ENCODE measurements at places on chromosomes 5 and 9. TPM values are rescaled to one million over a fixed set of nuclear protein-coding genes. Genes with fewer than 3 reads are reported as not detected.

DNA sequence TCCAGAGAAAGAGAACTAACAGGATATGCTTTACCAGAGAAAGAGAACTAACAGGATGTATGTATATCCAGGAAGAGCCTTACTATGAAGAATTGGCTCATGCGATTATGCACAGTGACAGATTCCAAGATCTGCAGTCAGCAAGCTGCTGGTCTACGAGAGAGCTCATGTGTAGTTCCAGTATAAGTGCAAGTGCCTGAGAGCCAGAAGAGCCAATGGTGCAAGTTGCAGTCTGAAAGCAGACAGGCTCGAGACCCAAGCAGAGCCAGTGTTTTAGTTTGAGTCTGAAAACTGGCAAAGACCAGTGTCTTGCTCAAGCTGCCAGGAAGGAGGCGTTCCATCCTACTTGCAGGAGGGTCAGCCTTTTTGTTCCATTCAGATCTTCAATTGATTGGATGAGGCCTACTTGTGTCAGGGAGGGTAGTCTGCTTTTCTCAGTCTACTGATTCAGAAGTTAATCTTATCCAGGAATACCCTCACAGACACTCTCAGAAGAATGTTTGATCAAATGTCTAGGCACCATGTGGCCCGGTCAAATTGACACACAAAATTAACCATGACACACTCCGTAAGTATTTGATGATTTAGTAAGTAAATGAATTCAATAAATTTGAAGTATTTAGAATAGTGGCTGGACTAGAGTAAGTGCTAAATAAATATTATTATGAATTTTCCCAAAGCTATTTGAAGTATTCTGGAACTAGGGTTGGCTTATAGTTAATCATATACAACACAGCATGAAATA lies 372.1 kb upstream of the SGCD start:
- DNase-seq = no peak

DNA sequence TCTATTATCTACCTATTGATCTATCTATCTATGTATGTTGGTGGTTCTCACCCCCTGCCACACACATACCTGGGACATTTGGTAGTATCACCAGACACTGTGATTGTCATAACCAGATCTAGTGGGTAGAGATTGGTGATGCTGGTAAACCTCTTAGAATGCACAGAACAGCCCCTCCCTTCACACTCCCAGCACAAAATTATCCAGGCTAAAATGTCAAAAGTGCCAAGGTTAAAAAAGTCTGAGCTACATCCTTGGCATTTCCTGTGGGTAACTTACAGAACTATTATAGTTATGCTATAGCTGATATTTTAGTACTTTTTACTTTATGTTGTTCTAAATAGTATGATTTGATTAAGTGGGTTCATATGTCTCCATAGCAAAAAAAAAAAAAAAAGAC lies 151.0 kb downstream of the FER start:
- no peak for DNase-seq

- DNase-seq = peak; percentile 80
These were observed 71.7 kb upstream of the WWC1 start for GRCh38 chr5:168219515-168220410.

- no peak for DNase-seq
These were observed 332.4 kb downstream of the KCTD16 start for GRCh38 chr5:144503123-144503522.

- peak; percentile 37 for DNase-seq
These were observed 7.2 kb downstream of the GAPT start for GRCh38 chr5:58498340-58498942.

- no peak for DNase-seq
These were observed 37.9 kb upstream of the SRP19 start for GRCh38 chr5:112823181-112823580.

DNA sequence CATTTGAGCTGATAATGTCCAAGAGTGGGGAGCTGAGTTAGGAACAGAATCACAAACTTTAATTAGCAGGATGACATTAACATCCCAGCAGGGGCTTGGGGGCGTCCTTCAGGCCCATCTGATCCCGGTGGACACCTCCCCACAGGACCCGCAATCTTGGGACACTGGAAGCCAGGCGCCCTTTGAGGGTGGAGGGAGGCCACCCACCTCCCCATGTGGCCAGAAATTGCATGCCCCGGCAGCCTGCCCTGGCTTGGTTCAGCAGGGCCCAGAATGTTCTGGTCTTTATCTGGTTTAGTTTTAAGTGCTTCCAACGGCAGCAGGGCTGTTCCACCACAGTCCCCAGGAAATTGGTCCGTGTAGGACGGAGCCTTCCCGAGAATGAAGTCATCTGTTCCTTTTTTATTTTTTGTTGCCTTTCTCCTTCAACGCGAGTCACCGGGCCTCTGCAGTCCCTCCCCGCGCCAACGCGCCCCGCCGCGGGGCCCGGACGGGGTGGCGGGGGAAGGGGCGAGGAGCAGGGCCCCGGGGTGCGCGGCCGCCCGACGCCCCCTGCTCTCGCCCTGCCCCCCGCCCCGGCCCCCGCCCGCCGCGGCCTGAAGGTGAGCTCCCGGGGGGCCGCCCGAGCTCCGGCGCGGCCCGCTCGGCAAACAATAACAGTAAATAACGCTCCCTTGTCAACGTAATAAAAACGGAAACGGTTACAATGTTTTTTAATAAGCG lies 207.9 kb downstream of the C9orf50 start:
- DNase-seq = peak; percentile 78

- DNase-seq = no peak
These were observed 497.6 kb upstream of the CD180 start for GRCh38 chr5:67693956-67694809.

- DNase-seq = no peak
These were observed 655.3 kb downstream of the LRRC70 start for GRCh38 chr5:63233911-63234310.

- no peak for DNase-seq
These were observed 1111.8 kb upstream of the ACO1 start for GRCh38 chr9:31272456-31273295.

Gene MAML1
- 4.4 TPM for polyA plus RNA-seq

Gene CPLANE1
- 3.6 TPM for polyA plus RNA-seq

DNA sequence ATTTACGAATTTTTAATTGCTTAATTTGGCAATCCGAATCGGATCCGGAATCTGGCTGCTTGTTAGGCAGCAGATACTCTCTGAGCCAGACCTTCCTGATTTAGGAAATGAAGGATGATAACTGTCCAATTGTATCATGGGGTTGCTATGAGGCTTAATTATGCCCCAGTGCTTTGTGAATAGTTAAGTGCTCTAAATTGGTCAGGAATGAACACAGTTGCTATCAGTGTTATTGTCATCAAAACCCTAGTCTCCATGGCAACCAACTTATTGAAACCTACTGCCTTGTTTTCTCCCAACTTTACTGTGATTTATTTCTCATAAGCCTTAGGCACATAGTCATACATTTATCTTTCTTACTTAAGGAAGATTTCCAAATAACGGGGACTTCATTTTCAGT lies 47.9 kb downstream of the MAMDC2 start:
- no peak for DNase-seq

DNA sequence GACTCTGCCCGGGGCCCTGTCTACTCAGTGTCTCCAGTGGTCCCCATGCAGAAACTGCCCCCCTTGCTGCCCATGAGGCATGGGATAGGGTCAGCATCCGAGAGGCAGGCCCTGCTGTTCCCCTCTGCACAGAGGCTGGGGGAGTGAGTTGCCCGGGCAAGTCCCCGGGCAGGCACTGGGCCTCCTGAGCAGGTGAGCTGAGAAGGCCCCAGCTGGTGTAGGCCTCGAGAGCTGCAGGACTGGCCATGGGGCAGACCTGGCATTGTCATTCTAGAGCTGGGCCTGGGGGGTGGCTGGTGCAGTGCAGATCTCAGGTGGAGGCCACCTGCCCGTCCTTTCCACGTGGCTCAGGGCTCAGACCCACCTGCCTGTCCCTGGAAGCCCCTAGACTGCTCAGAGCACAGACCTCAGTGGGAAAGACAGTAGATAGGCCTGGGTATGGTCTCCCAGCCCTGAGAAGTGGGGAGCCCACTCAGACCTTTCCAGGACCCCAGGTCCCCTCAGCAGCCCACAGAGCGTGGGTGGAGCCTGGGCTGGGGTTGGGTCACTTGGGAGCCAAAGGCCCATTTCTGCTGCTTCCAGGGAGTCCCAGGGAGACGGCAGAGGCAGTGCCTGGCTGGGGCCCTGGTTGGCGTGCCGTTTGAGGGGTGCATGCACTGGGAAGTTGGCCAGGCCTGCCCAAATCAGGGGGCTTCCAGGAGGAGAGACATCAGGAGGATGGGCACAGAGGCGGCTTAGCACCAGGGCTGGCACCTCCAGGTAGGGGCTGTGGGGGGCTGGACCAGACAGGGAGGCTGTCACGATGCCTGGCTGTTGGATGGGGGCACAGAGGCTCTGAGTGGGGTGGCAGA lies 4.8 kb upstream of the NOTCH1 start:
- DNase-seq = no peak

- no peak for DNase-seq
These were observed 151.5 kb downstream of the SEMA6A start for GRCh38 chr5:116423141-116423540.

Gene PCDHGB6
- 0.13 TPM for polyA plus RNA-seq

DNA sequence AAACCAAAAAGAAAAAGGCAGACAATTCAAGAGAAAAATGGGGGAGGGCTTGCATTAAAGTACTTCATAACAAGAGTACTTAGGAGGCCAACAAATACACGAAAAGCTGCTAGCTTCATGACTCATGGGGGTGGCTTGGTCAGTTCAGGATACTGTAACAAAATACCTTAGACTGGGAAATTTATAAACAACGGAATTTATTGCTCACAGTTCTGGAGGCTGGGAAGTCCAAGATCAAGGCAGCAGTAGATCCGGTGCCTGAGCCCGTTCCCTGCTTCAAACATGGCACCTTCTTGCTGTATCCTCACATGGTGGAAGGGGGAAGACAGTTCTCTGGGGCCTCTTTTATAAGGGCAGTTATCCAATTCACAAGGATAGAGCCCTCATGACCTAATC lies 111.4 kb downstream of the C9orf50 start:
- DNase-seq = no peak

- DNase-seq = no peak
These were observed 4.4 kb downstream of the SLC22A4 start for GRCh38 chr5:132298298-132299212.

GRCh38 chr5:154320224-154321089 lies 125.3 kb upstream of the SAP30L start:
- no peak for DNase-seq

- peak; percentile 80 for DNase-seq
These were observed at the start of gene STK32A for GRCh38 chr5:147234825-147235635. STK32A (plus strand) TSS chr5:147235026; CDS start chr5:147239635, 4,609 bp downstream.

DNA sequence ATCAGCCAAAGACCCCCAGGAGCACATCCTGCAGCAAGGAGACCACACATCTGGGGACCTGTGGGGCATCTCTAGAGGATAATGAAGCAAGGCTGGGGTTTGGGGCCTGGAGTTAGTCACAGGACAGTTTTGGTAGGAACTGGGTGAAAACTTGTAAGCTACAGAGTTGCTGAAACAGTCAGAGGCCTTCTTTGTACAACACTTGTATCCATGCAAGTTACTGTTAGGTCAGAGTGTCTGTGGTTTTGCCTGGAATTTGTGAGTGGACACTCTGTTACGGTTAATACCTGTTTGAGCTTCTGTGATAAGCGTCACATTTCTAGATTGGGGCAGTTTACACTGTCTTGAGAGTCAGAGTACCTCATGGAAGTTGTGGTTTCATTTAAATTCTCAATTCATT lies 22.6 kb upstream of the ASPN start:
- no peak for DNase-seq

DNA sequence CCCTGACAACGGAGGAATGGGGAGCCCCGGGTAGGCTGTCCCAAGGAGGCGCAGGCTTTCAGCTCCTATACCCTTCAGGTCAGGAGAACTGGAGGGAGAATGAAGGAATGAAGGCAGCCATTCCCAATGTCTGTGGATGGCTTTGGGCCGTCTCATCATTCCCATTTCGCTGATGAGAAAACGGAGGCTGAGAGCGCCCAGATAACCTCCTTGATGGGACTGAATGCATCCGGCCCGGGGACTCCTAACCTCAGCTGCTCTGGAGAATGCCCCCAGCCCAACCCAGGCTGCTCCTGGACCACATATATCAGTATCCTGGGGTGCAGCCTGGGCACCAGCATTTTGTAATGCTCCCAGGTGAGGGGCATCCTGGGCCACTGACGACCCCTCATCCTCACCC lies 52.6 kb upstream of the RNU6ATAC start:
- DNase-seq = peak; percentile 11

Gene ABLIM3
- 5.9 TPM for polyA plus RNA-seq

Gene MTRR
- 18.4 TPM for polyA plus RNA-seq

GRCh38 chr5:94968507-94969095 lies 316.3 kb downstream of the MCTP1 start:
- DNase-seq = peak; percentile 34

- DNase-seq = no peak
These were observed 44.4 kb downstream of the DROSHA start for GRCh38 chr5:31487506-31487905.

DNA sequence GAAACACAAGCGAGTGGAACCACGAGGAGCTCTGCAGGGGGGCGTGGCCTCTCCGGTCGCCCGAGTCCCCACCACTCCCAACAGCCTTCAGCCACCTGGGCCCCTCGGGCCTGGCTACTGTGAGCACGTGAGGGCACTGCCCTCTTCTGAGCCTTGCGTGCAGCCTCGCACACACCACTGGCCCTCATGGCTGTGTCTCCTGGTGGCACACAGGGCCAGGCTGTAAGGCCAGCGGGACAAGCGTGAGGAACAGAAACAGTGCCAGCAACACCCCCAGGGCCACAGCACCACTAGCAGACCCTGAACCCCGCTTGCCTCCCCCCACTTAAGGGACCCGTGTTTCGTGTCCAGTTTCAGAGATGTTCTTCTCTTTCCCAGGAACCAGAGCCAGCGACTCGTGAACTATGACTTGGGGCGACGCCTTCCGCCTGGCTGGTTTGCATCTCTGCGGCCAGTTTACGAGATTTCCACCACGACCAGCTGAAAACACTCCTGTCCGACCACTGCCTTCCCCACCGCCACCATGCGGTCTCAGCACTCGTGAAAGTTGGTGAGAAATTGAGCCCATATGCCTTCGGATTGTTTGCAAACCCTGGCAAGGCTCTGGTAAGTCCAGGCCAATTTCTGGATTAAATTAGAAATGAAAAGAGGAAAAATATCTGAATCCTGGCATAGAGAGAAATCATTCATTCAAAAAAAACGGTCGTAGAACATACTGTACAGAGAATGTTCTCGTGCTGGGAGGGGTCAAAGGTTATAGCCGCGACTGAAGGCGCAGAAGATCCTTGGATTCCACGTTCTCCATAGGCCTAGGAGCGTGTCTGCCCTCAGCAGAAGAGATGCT lies 135.6 kb downstream of the ZNF354C start:
- DNase-seq = no peak

Gene PCDHGA4
- 2.2 TPM for polyA plus RNA-seq

Gene MEF2C
- 0.93 TPM for polyA plus RNA-seq

Gene NEUROG1
- not detected for polyA plus RNA-seq

Gene DMGDH
- 0.56 TPM for polyA plus RNA-seq

DNA sequence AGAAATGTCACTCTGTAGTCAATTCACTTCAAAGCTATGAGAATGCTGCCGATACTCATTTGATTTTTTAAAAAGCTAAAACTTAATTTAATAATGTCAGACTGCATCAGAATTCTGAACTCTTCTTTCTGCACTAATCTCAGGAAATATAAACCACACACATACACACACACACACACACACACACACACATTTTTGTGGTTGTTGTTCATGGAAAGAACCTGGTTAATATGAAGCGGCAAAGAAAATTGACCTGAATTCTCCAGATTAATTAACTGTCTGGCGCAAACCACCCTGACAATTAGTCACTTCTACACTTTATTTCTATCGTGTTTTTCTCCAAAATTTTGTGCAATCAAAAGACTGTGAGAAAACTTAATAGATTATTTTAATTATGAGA lies 740.5 kb downstream of the TLE1 start:
- DNase-seq = no peak

- DNase-seq = no peak
These were observed 279.0 kb downstream of the AUH start for GRCh38 chr9:91082731-91083130.

Gene PRXL2C
- 8.7 TPM for polyA plus RNA-seq

Gene RHOBTB3
- 73.6 TPM for polyA plus RNA-seq
